ENCODE measurements at places on chromosomes 7 and 10.

DNA sequence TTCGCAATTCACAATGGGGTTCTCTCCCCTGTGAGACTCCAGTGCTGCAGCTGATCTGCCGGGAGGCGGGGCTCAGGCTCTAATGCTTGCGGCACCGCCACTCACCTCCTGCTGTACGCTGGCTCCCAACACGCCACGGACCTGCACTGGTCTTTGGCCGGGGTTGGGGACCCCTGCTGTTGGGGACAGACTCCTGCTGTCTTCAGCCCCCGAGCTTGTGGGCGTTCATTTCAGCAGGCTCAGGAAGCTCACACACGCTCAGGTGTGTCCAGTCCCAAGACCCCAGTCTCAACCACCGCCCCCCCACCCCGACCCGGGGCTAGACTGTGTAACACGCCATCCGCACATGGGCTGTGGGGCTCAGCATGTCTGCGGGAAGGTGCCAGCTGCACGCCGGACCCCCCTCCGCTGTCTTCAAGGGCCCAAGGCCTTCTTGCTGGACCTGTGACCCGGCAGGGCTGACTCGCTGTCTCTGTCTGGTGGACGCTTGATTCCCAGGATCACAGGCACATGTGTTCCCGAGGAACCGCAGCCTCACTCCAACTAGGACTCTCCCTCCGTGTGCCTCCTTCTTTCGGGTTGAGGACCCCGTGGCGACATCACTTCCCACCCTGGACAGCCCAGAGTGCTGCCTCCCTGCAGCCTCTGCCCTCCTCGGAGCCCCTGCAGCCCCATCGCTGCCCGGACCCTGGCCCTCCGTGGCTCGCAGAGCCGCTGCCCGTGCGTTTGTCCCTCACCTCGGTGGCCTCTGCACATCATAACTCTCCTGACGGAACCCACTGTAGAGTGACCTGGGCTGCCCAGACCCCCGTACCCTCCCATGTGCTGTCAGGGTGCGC lies 106.4 kb downstream of the DNAJB6 start:
- no peak for DNase-seq

DNA sequence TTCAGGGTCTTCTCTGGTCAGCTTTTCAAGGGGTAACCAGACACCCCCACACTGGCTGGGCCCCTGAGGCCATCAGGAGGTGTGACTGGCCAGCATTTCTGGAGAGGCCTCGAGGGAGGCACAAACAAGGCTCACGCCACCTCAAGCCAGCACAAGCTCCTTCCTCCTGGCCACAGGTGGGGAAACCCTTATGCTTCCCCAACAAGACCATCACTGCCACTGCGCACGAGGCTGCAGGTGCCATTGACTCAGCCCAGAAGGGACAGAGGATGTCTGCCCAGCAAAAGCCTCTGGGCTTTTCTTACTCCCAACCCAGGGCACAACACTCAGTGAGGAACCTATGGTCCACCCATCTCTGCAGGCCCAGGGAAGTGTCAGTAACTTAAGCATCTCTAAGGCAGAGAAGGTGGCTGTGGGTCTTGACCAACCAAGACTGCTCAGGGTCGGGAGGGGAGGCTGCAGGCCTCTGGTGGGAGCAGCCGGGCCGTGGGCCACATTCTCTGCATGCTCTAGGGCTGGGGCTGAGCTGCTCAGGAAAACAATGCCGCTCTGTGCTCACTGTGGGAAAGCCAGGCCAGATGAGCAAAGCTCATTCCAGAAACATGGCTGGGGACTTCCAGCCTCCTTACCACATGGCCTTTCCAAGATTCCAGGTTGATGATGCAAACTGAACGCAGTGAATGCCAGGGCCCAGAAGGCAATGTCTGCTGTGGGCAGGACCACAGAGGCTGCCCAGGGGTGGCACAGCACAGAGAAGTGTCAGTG lies 24.2 kb upstream of the RASSF4 start:
- DNase-seq = no peak

DNA sequence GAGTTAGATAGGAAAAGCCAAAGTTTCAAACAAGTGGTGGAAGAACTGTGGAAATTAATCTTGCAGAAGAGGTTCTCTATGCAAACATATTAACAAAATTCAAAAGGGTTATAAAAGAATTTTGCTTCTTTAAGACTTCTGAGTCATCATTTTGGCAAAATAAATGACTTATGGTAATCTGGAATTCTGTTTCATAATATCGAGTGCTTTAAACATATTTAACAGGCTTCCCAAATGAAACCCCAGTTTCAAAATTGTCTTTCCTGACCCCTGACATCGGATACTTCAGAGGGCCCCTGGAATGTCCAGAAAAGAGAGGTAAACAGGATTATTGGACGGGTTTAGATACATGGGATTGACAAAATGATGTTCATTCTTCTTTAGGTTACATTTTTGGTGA lies 444.6 kb downstream of the HTR7 start:
- no peak for DNase-seq

GRCh38 chr7:31767686-31768358 lies 80.8 kb downstream of the PPP1R17 start:
- no peak for DNase-seq

- no peak for DNase-seq
These were observed 24.2 kb downstream of the POM121L12 start for GRCh38 chr7:53059591-53059990.

- DNase-seq = no peak
These were observed 98.9 kb downstream of the KAT6B start for GRCh38 chr10:74925291-74925690.

DNA sequence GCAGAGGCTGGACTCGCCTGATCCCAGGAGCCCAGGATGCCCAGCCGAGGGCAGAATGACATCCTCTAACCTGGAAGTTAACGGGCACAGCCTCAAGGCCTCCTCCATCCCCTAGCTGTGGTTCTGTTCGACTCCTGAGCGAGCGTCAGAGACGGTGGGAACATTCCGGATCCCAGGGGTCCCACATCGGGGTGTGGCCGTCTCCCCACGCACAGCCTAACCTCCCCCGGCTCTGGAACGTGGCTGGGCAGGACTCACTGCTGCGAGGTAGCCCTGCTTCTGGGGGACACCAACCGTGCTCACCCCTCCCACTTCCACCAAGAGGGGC lies 8.4 kb downstream of the FOXL3 start:
- no peak for DNase-seq

DNA sequence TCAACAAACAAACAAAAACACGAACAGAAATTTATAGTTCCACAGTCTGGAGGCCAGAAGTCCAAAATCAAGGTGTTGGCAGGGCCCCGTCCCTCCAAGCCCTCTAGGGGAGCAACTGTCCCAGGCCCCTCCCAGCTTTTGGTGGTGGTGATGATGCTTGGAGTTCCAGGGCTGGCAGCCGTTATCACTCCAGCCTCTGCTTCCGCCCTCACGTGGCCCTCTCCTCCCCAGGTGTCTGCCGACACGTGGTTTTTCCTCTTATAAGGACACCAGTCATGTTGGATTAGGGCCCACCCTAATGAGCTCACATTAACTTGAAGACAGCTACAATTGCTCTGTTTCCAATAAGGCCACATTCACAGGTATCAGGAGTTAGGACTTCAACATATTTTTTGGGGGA lies 49.7 kb downstream of the MICALL2 start:
- no peak for DNase-seq

DNA sequence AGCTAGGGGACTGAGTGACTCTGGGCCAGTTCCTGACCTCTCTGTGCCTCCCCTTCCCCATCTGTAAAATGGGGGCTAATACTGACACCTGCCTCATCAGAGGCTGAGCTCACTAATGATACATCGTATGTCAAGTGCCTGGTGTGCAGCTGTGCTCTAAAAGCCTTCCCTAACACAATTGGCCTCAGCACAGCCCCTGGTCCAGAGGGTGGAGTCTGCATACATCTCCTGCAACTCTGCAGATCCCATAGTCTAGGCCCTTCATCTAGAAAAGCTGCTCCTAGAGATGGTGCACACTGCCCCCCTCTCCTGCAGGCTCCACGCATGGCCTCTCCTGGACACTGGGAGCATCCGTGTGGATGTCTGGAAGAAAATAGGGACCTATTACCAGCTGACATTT lies 255.0 kb downstream of the RPS24 start:
- DNase-seq = no peak

DNA sequence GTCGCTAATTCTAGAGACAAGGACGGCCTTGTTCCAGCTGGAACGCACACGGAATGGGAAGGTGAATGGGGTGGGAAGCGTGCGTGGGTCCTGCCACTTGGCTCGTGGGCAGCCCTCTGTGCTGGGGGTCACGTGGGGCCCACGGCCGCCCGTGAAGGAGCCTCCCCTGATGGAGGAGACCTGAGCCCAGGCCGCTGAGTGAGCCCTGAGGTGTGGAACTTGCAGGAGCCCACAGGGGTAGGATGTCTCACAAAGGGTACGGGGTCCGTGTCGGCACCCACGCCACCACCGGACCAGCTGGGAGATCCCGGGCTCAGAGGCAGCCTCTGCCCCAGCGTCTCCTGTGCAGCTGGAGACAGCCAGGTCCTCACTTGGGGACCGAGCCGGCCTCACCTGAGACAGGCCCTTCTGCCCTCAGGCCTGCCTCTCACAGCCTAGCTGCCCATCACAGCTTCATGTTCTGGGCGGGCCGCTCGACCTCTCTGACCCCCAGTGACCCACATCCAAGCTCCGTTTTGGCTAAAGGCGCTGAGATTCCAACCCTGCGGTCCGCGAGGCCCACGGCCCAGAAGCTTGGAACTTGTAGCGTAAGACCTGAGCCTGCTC lies 84.8 kb downstream of the FOXL3 start:
- no peak for DNase-seq

GRCh38 chr10:8325024-8325980 lies 270.8 kb downstream of the GATA3 start:
- no peak for DNase-seq

- DNase-seq = no peak
These were observed 16.8 kb upstream of the ARHGAP12 start for GRCh38 chr10:31945392-31945791.

DNA sequence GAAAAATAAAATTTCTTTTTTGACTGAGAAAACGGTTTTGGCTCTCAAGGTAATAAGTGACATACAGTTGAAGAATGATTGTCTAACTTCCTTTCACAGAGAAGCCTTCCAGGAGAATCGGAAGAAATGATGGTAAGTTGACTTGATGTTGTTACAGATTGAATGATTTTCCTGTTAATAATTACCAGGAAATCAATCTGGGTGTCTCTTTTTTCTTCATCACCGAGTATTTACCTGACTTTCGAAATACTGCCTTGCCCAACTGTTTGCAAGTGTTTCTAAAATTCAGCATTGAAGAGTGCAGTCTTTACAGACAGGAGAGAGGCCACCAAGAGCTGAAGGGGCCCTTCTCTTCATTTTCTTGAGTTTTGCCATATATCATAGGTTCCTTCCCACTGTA lies 4.0 kb downstream of the ITIH2 start:
- DNase-seq = no peak

DNA sequence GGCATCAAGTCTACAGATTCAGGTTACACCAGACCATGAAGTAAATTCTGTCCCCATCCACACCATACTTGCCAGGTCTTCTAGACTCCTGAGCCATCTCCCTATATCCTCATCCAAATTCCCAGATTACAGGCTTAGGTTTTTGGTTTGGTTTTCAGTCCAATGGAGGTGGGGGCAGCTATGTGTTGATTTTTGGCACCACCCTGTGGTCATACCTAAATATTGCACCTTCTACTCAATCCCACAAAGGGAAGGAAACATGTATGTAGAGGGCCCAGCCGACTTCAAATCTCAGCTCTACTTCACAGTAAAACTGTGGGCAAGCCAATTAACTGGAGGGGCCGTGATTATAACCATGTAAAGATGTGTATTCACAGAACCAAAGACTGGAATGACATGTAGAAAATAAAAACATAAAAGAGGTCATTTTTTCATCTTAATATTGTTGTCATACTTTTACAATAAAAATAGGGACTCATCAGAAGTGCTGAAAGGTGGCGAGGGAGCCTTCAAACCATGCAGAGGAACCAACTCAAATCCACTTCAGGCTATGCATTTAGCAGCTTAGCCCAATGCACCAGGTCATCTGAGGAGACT lies 19.8 kb downstream of the ERCC6 start:
- no peak for DNase-seq

GRCh38 chr7:128935342-128935730 lies 2.4 kb upstream of the IRF5 start:
- no peak for DNase-seq

DNA sequence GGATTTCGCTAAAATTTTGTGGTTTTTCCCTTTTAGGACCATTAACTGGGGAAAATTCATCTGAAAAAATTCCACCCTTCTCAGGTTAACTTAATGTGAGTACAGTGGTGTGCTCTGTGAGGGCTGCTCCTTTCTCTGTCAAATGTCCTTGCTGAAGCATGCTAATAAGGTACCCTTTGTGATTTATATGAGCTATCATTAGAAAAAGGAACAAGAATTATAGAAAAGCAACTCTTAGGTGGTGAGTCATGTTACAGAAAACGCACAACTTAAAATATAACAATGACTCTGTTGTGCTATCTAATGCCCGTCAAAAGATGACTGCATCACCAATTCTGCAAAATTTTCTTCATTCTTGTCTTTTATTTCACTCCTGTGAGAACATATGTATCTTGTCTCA lies 162.0 kb upstream of the MAGI2 start:
- DNase-seq = no peak

DNA sequence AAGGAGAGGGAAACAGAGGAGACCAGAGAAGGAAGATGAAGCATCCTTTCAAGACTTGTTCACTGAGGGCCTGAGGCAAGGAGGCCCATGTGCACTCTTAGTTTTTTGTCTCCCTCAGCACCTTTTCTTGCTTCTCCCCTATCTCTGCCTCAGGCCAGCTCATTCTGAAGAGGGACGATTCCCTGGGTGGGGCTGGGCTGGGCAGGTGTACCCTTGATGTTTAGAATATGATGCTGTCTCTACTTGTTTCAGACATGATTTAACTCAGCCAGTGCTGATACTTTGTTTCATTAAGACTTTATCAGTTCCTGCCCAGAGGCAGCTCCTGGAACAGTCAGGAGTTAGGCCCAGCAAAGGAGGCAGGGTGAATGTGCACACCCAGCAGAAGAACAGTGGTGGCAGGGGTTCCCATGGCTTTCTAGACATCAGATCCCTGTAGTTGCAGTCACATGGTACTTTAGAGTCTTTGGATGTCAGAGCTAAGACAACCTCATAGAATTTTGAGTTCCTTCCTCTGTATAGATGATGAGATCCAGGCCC lies 3.4 kb downstream of the PRXL2A start:
- no peak for DNase-seq

DNA sequence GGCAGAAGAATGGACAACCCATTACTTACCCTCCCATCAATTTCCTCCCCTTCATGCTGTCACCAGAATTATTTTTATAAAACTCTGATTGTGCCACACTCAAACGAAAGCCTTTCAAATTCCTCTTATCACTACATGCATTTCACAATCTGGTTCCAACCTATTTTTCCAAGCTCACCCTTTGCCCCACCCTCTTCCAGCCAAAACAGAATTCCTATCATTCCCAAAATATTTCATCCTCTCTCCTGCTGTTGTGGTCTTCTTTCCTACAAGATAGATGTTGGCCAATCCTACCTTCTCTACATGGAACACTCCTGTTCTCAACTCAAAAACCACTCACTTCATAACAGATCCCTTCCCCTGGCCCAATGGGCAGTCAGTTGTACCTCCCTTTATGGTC lies 111.5 kb downstream of the ELAPOR2 start:
- no peak for DNase-seq
